Osteocyte (in vitro differentiated cells): ENCODE measurements at places on chromosomes 2 and 18. TPM values are rescaled to one million over a fixed set of nuclear protein-coding genes. Genes with fewer than 3 reads are reported as not detected.

- no peaks in the 10 kb centered on the region for H3K4me1 ChIP-seq
- H3K36me3 ChIP-seq: no peaks in the 10 kb centered on the region
- peak; percentile 25 for DNase-seq
- peaks cover 22% of the 10 kb centered on the region for H3K27me3 ChIP-seq
These were observed 47.8 kb downstream of the TGFA start for GRCh38 chr2:70505613-70506391.

GRCh38 chr2:72008608-72009007 lies 139.1 kb downstream of the CYP26B1 start:
- H3K27ac ChIP-seq: no peak overlapping the region
- no peak for DNase-seq
- H3K36me3 ChIP-seq: no peaks in the 10 kb centered on the region
- peaks cover 8% of the 10 kb centered on the region for H3K4me1 ChIP-seq

DNA sequence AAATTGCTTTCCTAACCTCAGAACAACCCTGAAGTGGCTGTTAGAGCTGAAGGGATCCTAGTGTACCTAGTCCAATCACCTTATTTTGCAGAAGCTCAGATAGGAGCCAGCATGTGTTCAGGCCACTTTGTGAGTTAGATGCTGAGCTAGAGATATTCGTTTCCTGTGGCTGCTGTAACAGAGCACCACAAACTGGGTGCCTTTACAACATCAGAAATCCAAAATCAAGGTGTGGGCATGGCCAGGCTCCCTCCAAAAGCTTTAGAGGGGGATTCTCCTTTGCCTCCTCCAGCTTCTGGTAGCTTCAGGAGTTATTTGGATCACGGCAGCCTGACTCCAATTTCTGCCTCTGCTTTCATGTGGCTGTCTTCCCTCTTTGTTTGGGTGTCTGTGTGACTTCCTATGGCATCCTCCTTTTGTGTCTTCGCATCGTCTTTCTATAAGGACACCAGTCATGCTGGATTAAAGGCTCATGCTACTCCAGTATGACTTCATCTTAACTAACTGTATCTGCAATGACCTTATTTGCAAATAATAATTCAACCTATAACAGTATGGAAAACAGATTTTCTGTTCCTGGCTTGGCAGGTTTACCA lies 86.3 kb upstream of the TGFA start:
- H3K4me3 ChIP-seq: no peak overlapping the region
- peaks cover 25% of the 10 kb centered on the region for H3K27me3 ChIP-seq
- peak; percentile 48 for DNase-seq
- H3K27ac ChIP-seq: no peak overlapping the region
- H3K36me3 ChIP-seq: no peaks in the 10 kb centered on the region

DNA sequence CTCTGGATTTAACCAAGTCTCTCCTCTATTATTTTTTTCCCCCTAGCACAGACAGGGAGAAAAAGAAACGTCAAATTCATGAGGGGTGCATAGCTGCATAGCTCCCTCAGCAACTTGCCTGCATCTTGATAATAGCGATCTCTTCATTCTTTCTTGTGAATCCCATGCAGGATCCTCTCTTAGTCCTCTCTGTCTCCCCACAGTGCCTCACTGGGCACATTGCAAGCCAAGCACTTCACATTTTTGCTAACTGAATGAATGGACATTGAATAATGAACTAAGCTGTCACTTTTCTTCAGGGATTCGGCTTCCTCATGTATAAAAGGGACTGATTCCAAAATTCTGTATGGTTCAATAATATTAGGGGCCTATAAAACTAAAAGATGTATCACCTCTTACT lies 2.9 kb upstream of the EPB41L3 start:
- H3K4me3 ChIP-seq: no peak overlapping the region
- H3K4me1 ChIP-seq: peaks cover 10% of the 10 kb centered on the region
- H3K27me3 ChIP-seq: no peaks in the 10 kb centered on the region
- H3K36me3 ChIP-seq: no peaks in the 10 kb centered on the region

DNA sequence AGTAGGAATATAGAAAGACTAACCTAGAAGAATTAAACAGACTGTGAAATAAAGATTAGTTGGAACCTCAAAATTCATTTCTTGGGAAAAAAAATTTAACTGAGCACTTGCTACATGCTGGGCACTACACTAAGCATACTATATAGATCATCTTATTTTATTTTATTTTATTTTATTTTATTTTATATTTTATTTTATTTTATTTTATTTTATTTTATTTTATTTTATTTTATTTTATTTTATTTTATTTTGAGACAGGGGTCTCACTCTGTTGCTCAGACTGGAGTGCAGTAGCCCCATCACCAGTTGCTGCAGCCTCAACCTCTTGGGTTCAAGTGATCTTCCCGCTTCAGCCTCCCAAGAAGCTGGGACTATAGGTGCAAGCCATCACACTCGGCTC lies 74.5 kb upstream of the DSC1 start:
- no peak overlapping the region for H3K4me3 ChIP-seq
- no peak for DNase-seq
- H3K36me3 ChIP-seq: no peaks in the 10 kb centered on the region
- H3K4me1 ChIP-seq: peaks cover 14% of the 10 kb centered on the region
- H3K27ac ChIP-seq: no peak overlapping the region

STK25 gene
- 197 and 206 TPM in 2 replicates for total RNA-seq

SLC4A1AP gene
- total RNA-seq: 20.5 and 20.7 TPM in 2 replicates

LRP1B gene
- total RNA-seq: 3.6 and 4.5 TPM in 2 replicates

DNA sequence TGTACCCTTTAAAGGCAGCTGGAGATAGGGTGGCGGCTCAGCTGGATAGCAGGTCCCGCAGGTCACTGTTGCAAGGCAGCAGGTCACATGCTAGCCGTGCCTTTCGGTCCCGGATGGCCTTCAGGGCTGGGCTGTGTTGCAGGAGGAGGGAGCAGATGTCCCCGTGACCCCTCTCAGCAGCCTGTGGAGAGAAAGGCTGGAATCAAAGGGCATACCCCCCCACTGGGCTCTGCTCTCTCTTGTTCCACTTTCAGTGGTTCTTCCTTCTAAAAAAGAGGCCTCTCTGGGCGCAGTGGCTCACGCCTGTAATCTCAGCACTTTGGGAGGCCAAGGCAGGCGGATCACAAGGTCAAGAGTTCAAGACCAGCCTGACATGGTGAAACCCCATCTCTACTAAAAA lies 4.4 kb upstream of the ANKRD23 start:
- no peaks in the 10 kb centered on the region for H3K27me3 ChIP-seq
- no peaks in the 10 kb centered on the region for H3K4me1 ChIP-seq
- H3K27ac ChIP-seq: no peak overlapping the region

- no peak overlapping the region for H3K27ac ChIP-seq
- no peak for DNase-seq
- H3K4me3 ChIP-seq: no peak overlapping the region
- H3K27me3 ChIP-seq: no peaks in the 10 kb centered on the region
- no peaks in the 10 kb centered on the region for H3K36me3 ChIP-seq
These were observed 250.5 kb downstream of the DSC3 start for GRCh38 chr18:30792051-30792450.

DNA sequence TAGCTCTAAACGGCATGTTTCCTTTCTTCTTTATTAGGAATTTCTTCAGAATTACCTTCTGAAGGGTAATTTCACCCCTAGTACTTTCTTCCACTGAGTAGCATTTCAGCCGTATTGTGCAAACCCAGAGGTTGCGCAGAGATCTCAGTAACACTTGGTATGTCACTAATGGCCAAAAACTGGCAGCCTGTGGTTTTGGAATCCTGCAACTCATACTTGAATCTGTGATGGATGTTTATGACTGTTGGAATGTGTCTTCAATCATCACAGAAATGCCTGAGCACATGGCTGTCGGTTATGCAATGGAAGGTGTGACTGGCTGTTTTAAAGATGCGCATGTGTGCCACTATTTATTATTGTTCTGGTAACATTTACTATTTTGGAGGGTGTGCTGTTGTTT lies 100.0 kb downstream of the COLEC12 start:
- no peak overlapping the region for H3K27ac ChIP-seq
- H3K4me3 ChIP-seq: no peak overlapping the region
